ENCODE measurements at places on chromosomes 1 and 21. TPM values are rescaled to one million over a fixed set of nuclear protein-coding genes. Genes with fewer than 3 reads are reported as not detected.
A peak's percentile ranks its signal among the peaks of the same experiment; 100 is the strongest.

FAM163A gene
- total RNA-seq = not detected

CFAP74 gene
- total RNA-seq = not detected

DFFB gene
- total RNA-seq = 5.6 TPM

TNFRSF18 gene
- 0.93 TPM for total RNA-seq

GPATCH3 gene
- 12.0 TPM for total RNA-seq

- 0 out of 2 replicates have a peak, but pooled peaks cover 7% of the 10 kb centered on the region for H3K27me3 ChIP-seq
- H3K4me3 ChIP-seq = no peak overlapping the region
- peaks cover 3% of the 10 kb centered on the region for H3K4me1 ChIP-seq
- H3K27ac ChIP-seq = no peak overlapping the region
- DNase-seq = no peak
Measured at GRCh38 chr1:28190337-28190979, 14.0 kb upstream of the PTAFR start.

GRCh38 chr1:72227667-72228066, 54.7 kb downstream of the NEGR1 start:
- DNase-seq = no peak
- H3K27me3 ChIP-seq = no peaks in the 10 kb centered on the region
- H3K27ac ChIP-seq = no peak overlapping the region
- no peaks in the 10 kb centered on the region for H3K36me3 ChIP-seq
- no peaks in the 10 kb centered on the region for H3K4me1 ChIP-seq

DNA sequence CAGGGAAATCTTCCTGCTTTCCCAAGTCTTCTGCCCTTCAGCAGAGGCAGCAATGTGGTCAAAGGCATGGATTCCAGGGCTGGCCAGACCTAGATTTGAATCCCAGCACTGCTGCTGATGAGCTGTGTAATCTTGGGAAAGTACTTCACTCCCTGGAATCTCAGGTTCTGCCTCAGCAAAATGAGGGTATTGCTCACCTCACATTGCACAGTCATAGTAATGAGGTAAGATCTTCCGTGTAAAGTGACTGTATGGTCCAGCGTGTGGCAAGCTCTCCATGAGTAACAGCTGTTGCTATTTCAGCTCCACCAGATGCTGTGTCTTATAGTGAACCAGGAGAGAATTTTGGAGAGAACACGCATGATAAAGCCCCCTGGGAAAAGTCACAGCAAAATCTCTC, 56.1 kb upstream of the F3 start:
- no peaks in the 10 kb centered on the region for H3K27me3 ChIP-seq
- no peak overlapping the region for H3K4me3 ChIP-seq
- no peak overlapping the region for H3K27ac ChIP-seq

- H3K27me3 ChIP-seq = no peaks in the 10 kb centered on the region
- H3K27ac ChIP-seq = peak overlapping the region; percentile 88
- H3K4me1 ChIP-seq = peaks cover 54% of the 10 kb centered on the region
- H3K36me3 ChIP-seq = peaks cover 3% of the 10 kb centered on the region
Measured at GRCh38 chr21:45300786-45301520, 13.3 kb upstream of the POFUT2 start.

GRCh38 chr1:6545276-6546112, 8.8 kb downstream of the NOL9 start:
- DNase-seq = no peak
- no peaks in the 10 kb centered on the region for H3K27me3 ChIP-seq
- H3K36me3 ChIP-seq = peaks cover 73% of the 10 kb centered on the region
- no peak overlapping the region for H3K4me3 ChIP-seq

- no peak overlapping the region for H3K27ac ChIP-seq
- no peak for DNase-seq
- H3K36me3 ChIP-seq = no peaks in the 10 kb centered on the region
- H3K4me3 ChIP-seq = no peak overlapping the region
- no peaks in the 10 kb centered on the region for H3K4me1 ChIP-seq
- no peaks in the 10 kb centered on the region for H3K27me3 ChIP-seq
Measured at GRCh38 chr1:40838045-40838979, 23.9 kb downstream of the CITED4 start.

DNA sequence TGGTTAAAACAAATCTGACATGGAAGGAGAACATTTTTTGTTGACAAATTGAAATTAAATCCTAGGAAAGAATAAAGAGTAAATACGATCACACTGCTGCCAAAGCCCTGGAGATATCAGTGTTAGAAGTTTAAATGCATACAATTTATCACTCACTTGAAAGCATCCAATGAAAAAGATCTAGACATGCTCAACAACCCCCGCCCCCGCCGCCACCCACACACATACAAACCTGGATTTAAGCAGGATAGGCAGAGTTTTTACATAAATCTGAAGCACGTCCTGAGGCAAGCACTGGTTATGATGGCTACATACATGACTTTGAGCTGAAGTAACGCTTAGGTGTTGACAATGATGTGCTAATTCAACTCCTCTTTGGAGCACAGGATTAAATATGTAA, 58.5 kb downstream of the LYST start:
- no peak overlapping the region for H3K27ac ChIP-seq
- H3K4me1 ChIP-seq = peaks cover 10% of the 10 kb centered on the region
- H3K27me3 ChIP-seq = no peaks in the 10 kb centered on the region
- DNase-seq = no peak
- no peaks in the 10 kb centered on the region for H3K36me3 ChIP-seq

DNA sequence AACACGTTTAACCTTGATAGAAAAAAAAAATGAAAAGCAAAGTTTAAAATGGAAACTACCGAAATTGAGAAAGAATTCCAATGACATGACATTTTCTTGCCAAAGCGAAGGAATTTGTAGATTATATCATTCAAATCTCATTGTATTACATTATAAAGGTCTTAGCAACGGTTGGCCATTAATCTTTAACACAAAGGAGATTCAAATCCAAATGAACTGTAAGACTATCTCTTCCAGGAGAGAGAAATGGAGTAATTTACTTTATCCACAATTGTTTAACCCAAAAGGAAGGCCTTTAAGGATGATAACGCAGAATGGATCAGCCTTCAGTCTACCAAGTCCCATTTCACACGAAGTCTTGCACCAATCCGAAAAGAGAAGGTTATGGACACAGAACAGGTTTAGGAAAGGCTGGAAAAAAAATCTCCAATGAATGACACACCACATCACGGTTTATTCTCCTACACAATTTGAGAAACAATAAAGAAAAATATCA, 1.5 kb downstream of the ENAH start:
- H3K27ac ChIP-seq = peak overlapping the region; percentile 95
- peak overlapping the region; percentile 85 for H3K4me3 ChIP-seq
- peaks cover 11% of the 10 kb centered on the region for H3K36me3 ChIP-seq
- no peak for DNase-seq
- peaks cover 14% of the 10 kb centered on the region for H3K4me1 ChIP-seq

- H3K27me3 ChIP-seq = peaks cover 3% of the 10 kb centered on the region
- no peak overlapping the region for H3K27ac ChIP-seq
- peaks cover under 1% of the 10 kb centered on the region for H3K4me1 ChIP-seq
- no peak for DNase-seq
- H3K4me3 ChIP-seq = no peak overlapping the region
Measured at GRCh38 chr1:32256473-32257226, 5.6 kb downstream of the LCK start.

GRCh38 chr1:156104861-156105832, 9.4 kb upstream of the LMNA start:
- no peak for DNase-seq

DNA sequence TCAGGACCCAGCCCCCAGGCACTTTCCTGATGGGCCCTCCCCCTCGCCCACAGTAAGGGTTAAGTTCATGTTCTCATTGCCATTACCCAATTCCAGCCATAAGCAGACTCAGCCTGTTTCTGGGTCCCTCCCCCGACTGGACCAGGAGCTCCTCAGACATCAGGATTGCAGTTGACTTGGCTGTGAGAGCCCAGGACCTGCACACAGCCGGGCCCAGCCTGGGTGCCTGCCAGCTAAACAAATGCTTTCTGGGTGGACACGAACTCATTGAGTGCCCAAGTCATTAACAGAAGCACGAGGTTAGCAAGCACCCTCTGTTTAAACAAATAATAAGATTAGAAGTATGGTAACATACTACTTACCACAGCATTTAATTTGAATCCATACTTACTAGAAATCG, 147.9 kb upstream of the POU3F1 start:
- H3K27me3 ChIP-seq = peaks cover 4% of the 10 kb centered on the region
- H3K36me3 ChIP-seq = no peaks in the 10 kb centered on the region
- H3K4me1 ChIP-seq = no peaks in the 10 kb centered on the region
- DNase-seq = no peak

Measured in SJCRH30 (cell line).